Cerebellar nuclear complex (tissue), 1 donor: ENCODE measurements at places on chromosomes 4 and X.

DNA sequence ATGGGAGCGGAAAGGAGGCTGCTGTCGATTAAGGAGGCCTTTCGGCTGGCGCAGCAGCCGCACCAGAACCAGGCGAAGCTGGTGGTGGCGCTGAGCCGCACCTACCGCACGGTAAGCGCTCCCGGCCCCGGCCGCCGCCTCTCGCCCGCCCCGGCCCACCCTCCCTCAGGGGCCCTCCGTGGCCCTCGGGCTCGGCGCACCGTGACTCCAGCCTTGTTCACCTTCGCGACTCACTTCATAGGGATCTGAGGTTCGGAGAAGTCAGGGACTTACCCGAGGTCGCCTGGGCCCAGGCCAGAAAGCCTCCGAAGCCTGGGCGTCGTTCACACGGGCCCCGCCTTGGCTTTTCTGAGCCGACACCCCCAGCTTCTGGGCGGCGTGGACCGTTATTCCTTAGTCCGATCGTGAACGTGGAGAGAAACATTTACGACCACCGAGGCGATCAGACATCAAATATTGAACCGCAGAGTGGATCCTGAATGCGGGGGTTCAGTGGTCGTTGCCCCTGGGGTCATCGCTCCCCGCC is 362 bp downstream of the NCAPG start:
- no peak for DNase-seq

GRCh38 chr4:71251261-71251660 is 87.6 kb upstream of the SLC4A4 start:
- no peak for DNase-seq

DNA sequence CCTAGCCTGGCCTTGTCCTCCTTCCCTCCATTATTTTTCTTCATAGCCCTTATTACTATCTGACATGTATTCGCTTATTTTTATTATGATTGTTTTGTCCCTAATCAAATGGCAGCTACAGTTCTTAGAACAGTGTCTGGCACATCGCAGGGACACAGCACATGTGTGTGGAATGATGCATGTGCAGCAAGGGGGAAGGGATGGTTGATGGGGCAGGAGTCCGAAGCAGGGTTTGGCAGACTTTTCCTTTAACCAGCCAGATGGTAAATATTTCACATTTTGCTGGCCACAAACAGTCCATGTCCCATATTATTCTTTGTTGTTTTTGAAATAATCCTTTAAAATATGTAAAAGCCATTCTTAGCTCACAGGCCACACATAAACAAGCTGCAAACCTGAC is 128.3 kb upstream of the STIM2 start:
- no peak for DNase-seq

DNA sequence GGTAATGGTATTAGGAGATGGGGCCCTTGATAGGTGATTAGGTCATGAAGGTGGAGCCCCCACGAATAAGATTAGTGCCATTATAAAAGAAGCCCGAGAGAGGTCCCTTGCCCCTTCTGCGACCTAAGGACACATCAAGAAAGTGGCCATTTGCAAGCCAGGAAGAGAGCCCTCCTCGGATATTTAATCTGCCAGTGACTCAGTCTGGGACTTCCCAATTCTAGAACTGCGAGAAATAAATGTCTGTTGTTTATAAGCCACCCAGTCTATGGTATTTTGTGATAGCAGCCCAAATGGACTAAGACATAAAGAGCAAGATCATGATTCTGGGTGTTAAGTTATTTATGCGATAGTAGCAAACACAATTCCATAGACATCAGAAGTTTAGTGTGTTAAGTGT is 192.2 kb downstream of the LDB2 start:
- no peak for DNase-seq

- DNase-seq, result no peak
Observed at GRCh38 chr4:102842367-102842766, 15.0 kb upstream of the UBE2D3 start.

DNA sequence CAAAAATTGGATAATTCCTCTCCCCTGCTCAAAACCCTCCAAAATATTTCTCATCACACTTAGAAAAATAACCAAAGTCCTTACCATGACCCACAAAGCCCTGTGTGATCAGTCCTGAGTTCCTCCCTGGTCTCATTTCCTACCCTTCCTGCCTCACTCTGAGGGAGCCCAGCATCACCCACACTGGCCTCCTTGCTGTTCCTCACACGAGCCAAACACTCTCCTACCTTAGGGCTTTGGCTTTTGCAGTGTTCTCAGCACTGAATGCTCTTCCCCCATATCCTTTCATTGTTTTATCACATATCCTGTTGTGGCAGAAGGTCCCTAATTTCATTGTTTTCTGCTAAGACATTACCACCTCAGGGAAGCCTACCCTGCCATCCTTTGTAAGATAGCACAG is 12.2 kb downstream of the MGAT4D start:
- DNase-seq, result no peak

- DNase-seq, result no peak
Observed at GRCh38 chrX:49233887-49234555, 881 bp upstream of the CACNA1F start.

- DNase-seq, result no peak
Observed at GRCh38 chrX:2261831-2262667, 238.7 kb downstream of the DHRSX start.

GRCh38 chr4:185933078-185933581 is 121.1 kb upstream of the SORBS2 start:
- DNase-seq, result no peak

GRCh38 chrX:119728487-119728886 is 29.9 kb upstream of the SOWAHD start:
- DNase-seq, result no peak

DNA sequence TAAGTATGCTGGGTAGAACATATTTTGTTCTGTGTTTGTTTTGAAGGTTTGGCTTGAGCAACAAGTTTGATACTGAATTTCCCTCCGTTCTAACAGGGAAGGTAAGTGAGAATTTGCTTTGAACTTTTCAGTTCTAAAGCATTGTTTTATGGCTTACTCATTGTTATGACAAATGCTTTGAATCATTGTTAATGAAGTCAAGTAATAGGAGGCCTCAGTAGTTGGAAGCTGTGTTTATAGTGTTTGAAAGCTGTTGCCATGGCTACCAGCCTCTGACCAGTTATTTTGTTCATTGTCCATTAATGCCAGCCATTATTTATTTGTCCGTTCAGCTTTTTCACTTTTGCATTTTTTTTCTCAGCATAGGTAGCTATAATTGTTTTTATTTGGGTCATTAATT is 14.4 kb downstream of the CHIC1 start:
- DNase-seq, result no peak
